ENCODE measurements at places on chromosomes 5 and 9.

- DNase-seq: no peak
These were observed 508.2 kb downstream of the ACTL7B start for GRCh38 chr9:108347463-108348188.

DNA sequence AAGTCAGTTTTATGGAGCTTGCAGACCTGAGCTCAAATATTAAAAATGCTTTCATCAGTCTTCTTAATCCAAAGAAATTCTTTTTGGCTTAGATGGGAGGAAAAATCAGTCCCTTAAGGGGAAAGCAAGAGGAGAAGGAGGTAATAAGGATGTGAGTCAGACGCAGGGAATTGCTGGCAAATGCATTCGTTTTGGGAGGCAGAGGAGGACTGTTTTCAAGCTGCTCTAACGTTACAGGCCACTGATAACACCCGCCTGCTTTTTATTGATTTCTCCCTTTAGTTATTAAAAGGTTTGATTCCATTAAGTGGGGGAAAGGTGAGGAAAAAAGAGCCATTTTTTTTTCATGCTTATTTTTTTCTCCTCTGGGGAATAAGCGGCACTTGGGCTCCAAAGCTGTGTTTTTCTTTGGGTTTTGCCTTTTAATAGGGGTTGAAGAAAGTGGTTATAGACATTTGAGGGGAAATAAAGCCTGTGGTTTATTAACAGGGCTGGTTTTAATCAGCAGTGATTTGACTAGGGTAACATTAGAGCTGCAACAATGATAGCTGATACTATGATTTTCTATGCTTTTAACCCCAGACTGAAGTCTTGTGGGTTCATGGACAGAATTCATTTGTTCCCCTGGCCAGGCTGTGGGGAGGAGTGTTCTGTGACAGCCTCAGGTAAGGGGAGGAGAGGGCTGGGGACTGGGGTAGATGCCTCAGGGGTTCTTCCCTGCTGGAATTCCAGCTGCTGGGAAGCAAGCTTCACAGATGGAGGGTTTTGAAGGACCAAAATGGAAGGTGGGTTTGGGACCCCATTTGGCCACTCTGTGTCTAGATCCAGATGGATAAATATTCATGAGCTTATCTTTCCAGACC lies 225.2 kb downstream of the GAS1 start:
- peak; percentile 67 for DNase-seq

DNA sequence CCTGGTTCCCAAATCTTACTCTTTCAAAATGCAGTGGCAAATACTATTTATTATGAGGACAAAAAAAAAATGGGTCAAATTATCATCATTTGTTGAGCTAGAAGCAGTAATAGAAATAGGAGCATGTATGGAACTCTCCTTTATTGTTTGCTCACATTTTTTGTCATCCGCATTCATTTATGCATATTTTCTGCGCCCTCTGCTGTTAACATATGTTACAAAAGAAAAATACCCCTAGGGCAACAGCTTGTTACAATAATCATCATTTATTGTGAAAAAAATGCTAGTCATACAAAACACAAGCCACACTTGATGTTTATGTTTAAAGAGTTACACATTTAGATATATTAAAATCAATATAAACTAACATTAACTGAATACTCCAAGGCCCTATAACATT lies 328.2 kb downstream of the TUSC1 start:
- no peak for DNase-seq

GRCh38 chr5:38154615-38155204 lies 103.6 kb upstream of the EGFLAM start:
- DNase-seq: no peak

DNA sequence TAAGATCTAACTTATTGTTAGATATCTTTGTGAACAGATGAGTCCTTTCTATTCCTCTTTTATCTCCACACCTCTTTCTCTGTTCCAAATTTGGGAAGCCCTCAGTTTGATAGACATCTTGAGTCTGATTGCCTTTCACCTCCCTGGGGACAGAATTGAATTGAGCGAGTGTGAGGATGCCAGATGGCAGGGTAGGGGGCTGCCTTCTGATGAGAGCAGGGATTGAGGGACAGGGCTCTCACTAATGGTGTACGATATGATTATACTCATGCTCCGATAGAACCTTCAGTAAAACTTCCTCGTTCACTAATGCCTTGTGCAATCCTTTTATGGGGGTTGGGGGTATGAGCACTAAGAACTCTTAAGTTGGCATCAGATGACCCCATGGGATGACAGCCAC lies 172.1 kb upstream of the DAP start:
- DNase-seq: no peak

DNA sequence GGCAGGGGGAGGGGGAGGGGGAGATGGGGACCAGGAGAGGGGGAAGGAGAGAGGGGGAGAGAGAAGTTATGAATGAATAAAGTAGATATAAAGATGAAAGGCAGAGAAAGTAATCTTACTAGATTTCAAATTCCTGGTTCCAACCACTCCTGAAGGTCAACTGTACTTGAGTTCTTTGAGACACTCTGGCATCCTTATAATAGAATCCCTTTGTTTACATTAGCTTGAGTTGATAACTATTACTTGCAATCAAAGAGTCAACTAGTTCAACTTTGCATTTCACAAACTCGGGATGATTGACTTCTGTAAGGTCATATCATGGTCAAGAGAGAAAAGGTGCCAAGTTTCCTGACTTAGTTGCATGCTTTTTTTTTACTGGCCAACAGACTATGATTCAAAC lies 42.2 kb downstream of the BAAT start:
- no peak for DNase-seq

GRCh38 chr9:75500479-75500878 lies 390.0 kb upstream of the PCSK5 start:
- no peak for DNase-seq

GRCh38 chr5:94471521-94471920 lies 146.9 kb downstream of the KIAA0825 start:
- no peak for DNase-seq

DNA sequence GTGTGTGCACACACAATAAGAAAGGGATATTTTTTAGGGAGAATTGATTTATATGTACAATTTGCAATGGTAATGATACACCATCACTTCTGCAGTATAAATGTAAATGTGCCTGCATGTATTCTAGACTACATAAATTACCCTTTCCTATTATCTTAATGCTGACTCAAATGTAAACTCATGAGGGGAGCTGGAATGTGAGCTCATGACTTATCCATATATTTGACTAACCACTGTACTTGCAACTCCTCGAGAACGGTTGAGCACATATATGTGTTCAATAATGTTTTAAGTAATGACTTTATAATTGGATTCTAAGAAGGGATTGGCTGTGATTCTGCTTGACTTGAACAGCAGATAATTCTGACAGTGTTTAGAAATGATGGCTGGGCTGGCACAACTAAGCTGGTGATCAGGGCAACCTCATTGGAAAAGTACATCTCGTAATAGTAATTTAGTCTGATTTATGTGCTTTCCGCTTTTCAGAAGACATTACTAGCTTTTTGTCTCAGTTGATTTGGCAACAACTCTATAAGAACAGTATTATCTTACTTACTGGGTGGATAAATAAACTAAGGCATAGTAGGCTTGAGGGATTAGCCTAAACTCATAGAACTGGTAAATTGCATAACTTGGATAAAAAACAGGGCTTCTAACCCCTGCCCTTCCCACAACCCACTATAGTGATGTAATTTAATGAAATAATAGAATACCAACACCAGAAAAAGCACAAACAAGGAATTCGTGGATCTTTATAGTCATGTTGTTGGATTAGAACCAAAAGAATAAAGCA lies 130.2 kb upstream of the SPEF2 start:
- no peak for DNase-seq

DNA sequence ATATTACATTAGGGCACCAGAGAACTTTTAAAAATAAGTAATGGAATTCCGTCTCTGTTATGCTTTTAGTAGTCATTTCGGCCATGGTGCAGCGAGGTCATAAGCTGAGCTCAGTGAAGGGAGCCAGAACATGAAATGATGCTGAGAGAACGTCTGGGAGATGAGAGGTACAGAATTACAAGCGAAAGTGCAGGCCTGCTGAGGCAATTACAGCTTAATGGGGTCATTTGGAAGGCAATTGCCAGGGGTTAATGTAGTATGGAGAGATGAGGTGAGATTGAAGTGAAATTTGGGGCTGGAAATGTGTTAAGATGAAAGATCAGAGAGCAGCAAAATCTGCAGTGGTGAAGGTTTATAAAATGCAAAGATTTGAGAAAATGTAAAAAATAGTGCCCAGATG lies 96.5 kb downstream of the PBX3 start:
- DNase-seq: no peak

DNA sequence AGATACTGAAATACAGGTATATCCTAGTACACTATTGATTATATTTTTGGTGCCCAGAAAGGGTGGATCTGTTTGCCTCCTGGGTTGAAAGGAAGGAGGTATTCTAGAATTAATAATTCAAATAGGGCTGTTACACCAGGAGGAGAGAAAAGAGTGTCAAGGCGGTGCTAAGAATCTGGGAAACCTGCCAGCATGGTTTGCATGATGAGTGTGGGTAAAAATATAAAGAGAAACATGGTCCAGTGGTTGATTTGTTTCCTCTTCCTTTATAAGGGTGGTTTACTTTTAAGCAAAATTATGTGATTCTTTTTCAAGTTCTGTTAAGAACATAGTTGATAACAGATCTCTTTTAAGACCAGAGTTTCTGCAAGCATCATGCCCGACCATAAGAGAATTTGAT lies 69.4 kb upstream of the NFIB start:
- DNase-seq: no peak

- DNase-seq: no peak
These were observed 2.0 kb upstream of the ADAMTS6 start for GRCh38 chr5:65483546-65484346.

GRCh38 chr9:126114409-126114760 lies 212.2 kb upstream of the MVB12B start:
- DNase-seq: no peak

- DNase-seq: no peak
These were observed 55.3 kb upstream of the RNU6ATAC start for GRCh38 chr9:134219646-134220060.

DNA sequence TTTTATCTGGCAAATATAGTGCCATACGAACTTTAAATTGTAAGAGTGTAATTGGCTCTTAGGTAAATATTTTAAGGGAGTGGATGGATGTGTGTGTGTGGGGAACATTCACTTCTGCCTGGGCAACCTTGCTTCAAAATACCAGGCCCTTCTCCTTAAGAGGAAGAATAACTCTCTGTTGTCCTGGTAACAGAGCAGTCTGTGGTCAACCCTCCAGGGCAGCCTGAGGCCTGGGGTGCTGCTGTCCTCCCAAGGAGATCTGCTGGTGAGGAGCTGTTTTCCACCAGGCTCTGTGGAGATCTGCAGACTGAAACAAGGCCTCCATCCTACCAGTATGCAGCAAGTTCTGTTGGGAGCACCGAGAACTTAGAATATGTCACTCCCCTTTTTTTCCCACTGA lies 325.2 kb downstream of the PSAT1 start:
- no peak for DNase-seq

DNA sequence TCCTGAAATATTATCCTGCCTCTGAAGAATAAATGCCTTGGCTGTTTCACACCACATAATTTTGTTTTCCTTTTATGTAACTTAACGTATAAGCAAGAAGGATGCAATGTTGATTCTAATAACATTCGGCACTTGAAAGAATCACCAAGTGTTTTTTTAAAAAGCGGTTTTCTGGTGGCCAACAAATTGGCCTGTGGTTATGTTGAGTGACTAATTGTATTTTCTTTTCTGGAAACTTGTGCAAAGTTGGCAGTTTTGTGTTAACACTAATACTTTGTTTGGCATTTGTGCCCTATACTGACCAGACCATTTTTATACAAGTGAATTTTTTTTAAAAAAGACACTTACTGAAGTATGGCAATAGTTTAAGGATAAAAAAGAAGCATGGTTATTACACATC lies 452.7 kb downstream of the BNC2 start:
- DNase-seq: no peak

DNA sequence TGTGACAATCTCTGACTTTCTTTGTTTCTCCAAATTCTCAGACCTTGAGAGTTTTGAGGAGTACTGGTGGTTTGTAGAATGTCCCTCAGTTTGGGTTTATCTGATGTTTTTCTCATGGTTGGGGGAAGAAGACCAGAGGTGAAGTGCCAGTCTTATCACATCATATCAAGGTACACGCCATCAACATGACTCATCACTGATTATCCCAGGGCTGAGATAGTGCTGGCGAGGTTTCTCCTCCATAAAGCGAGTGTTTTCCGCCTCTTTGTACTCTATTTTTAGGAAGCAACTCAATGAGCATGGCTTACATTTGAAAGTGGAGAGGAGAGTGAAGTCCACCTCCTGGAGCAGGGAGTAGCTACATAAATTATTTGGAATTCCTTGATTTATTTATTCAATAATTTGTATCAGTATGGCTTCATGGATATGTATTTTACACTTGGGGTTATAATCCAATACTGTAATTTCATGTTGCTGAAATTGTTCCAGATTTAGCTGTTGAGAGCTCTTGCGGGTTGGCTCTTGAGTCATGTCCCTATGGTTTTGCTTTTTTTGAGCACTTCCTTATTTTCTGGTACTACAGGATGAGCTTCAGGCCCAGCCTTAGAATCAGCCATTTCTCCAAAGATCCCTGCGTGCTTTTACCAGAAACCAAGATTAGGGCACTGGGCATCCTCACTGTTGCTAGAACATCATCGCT lies 23.9 kb downstream of the DCANP1 start:
- DNase-seq: no peak

- DNase-seq: no peak
These were observed 67.6 kb downstream of the NMUR2 start for GRCh38 chr5:152337484-152337883.

DNA sequence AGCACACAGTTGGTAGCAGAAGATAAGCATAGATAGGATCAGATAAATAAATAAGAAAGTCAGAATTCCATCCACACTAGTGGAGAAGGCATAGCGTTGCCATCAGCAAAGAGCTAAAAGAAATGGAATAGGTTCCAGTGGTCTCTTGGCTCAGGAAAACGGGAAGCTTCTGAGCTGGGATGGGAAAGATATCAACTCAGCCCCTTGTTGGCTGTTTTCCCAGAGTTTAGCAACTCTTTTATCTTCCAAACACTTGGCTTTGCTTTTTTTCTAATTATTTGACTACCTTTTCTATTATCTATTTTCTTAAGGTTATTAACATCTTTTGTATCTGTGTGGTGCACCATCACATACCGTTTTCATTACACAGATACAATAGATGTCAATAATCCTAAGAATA lies 445.7 kb upstream of the TRPC7 start:
- no peak for DNase-seq

DNA sequence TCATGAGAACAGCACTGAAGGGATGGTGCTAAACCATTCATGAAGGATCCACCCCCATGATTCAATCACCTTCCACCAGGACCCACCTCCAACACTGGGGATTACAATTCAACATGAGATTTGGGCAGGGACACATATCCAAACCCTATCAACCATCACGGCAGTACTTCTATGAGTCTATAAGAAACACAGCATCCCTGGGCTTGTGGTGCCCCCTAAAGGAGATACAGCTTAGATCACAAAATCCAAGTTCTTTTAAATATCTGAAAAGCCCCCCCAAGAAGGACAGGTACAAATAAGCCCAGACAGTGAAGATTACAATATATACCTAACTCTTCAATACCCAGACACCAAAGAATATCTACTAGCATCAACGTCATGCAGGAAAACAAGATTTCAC lies 233.7 kb upstream of the ADRA1B start:
- no peak for DNase-seq

GRCh38 chr9:112112941-112113681 lies 62.0 kb downstream of the SUSD1 start:
- DNase-seq: no peak

- no peak for DNase-seq
These were observed 62.0 kb downstream of the ANKH start for GRCh38 chr5:14809369-14810155.

GRCh38 chr9:137087409-137087925 lies 682 bp downstream of the MAN1B1 start:
- DNase-seq: no peak

GRCh38 chr5:158601118-158601517 lies 498.6 kb downstream of the EBF1 start:
- DNase-seq: no peak
